ENCODE measurements at places on chromosomes 6 and 20.

- no peak for DNase-seq
These were observed 170.0 kb downstream of the FOXA2 start for GRCh38 chr20:22414305-22414742.

DNA sequence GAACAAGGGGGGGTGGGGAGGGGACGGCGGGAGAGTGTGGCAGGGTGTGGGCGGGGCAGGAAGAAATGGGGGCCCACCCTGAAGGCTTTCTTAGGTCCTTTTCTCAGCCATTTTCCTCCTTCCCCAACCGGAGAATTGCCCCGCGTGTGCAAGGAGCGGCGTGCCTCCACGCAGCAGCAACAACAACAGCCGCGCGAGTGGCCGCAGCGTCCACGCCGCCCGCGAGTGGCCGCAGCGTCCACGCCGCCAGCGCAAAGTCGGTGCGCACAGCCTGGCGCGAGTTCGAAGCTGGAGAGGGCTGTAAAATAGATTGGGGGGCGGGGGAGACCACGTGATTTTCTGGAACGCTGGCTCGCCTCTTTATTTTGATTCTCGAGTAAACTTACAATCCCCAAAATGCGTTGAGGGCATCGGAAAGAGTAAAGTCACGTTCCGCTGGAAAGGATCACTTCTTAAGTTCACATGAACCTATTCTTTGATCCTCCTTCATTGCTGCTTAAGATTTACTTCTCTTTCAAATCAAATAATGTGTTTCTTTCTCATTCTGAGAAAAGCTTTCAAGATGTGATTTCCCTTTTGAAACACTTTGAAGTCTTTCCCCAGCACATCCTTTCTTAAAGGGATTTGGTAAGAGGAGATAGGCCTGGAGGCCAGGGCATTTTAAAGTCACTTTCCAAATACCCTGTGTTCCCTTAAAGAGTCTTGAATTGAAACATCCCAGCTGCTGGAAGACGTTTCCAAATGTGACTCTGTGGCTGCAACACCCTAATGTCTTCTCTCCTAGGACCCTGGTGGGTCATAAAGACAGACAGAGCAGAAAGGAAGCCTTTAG is 66.7 kb upstream of the ZNF217 start:
- DNase-seq: no peak

- DNase-seq: peak; percentile 66
These were observed 47.2 kb upstream of the IPCEF1 start for GRCh38 chr6:154403788-154404187.

DNA sequence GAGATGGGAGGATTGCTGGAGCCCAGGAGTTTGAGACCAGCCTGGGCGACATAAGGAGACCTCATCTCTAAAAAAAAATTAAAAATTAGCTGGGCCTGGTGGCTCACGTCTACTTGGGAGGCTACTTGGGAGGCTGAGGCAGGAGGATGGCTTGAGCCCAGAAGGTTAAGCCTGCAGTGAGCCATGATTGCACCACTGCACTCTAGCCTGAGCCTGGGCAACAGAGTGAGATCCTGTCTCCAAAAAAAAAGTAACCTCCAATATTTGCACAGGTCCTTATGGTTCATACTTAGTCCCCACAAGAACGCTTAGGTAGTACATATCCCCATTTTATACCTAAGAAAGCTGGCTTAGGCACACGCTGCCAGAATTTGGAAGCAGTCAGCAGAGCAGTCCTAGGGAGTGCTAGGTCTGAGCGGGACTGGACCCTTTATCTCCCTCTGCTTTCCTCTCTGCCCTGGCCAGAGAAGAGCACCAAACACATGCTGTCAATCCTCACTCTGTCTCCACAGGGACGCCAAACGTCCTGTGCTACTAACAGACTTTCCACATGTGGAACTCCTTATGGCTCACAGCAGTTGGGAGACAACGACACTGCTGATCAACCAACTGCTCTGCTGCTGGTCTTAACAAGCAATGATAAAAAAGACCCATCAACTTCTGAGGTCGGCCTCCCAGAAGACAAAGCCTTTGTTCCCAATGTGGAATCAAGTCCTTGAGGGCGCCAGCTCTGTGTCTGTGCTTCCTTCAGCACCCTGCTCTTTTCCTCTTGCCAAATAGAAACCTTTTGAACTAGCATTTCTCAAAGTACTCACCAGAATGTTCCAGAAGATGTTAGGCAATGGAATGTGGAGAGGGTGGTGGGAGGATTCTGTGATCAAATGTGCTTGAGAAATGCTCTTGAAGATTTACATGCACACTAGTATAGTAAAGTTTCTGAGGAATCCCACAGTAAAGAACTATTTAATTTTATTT is 226.3 kb upstream of the DTNBP1 start:
- DNase-seq: no peak

DNA sequence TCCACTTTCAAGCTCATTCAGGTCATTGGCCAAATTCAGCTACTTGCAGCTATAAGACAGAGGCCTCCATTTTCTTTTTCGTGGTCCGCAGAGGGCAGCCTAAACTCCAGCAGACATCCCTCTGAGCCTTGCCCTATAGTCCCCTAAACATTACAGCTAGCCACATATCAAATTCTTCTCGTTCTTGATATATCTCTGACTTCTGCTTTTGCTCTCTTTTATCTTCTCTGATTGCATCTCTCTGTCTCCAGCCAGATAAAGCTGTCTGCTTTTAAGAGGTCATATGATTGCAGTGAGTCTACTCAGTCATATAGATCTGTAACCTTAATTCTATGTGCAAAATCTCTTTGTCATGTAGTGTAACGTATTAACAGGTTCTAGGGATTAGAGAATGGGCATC is 358.4 kb upstream of the RGS17 start:
- DNase-seq: no peak

DNA sequence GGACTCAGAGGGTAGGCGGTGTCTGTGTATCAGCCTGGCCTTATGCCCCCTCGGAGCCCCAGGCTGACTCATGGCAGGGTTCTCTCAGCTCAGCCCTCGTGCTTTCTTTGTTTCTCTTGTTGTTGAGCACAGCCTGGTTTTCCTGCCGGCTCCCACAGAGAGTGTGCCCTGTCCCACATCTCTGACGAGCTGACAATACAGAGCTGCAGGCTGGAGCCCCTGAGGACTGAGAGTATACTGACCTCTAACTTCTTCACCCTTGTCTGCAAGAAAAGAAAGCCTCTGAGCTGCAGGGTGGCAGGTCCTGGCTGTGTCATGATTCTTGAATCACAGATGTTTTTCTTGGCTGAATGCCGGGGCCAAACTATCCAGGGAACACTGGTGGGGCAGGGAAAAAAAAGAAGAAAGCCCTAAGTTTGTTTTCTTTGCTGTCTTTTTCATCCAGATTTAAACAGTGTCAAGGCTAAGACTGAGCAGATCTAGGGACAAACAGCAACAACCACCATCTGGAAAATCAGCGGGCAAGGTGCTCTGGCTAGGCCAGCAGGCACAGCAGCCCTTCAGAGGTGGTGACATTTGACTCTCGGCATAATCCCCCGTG is 63.3 kb upstream of the ZNF133 start:
- DNase-seq: peak; percentile 65
